Renal cortical epithelial cell (primary cell): ENCODE measurements at places on chromosomes 4 and X.

- peak; percentile 90 for DNase-seq
Observed at GRCh38 chrX:80765220-80765625, 44.5 kb downstream of the BRWD3 start.

GRCh38 chr4:123505095-123506010 is 108.8 kb downstream of the SPRY1 start:
- peak; percentile 81 for DNase-seq

- DNase-seq: no peak
Observed at GRCh38 chr4:103673983-103674382, 45.8 kb downstream of the TACR3 start.

GRCh38 chr4:149017002-149017734 is 575.0 kb upstream of the NR3C2 start:
- DNase-seq: peak; percentile 91

DNA sequence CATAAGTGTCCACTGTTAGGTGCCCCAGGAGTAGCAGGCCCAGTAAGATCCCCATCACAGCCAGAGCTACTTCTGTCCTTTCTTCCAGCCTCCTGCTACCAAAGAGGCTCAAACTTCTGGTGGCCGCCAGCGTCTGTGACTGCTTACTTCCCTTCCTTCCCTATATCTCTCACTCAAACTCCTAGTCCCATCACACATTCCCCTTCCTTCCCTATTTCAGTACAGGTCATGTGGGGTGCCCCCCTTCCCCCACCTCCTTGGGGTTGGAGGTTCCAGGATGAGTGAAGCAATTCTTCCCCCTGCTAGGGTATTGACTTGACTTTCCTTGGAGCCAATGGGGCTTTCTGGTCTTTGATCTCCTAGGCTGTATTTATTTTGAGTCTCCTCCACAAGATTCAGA is at the start of gene VSIG4:
TSS of gene VSIG4 (minus strand) at position 137 of the 400 bp plus-strand sequence. CDS start at position 55, 82 bp downstream.
- no peak for DNase-seq

DNA sequence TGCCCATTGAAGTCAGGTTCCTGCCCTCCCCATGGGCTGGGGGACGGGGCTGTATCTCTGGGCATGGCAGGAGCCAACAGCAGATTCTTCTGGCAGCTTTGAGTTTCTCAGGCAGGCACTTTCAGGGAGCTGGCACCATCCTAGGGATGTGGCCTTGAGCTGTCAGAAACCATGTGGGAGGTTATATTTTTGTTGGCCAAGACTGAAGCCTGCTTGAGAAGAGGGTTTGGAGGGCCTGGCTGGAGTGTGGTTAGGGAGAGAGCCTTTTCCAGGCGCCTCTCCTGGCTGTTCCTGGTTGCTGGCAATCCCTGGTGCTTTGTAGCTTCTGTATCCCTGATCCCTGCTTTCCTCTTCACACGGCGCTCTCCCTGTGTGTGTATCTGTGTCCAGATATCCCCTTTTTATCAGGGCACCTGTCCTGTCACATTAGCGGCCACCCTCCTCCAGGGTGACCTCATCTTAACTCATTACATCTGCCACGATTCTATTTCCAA is 30.6 kb upstream of the SORCS2 start:
- DNase-seq: no peak

DNA sequence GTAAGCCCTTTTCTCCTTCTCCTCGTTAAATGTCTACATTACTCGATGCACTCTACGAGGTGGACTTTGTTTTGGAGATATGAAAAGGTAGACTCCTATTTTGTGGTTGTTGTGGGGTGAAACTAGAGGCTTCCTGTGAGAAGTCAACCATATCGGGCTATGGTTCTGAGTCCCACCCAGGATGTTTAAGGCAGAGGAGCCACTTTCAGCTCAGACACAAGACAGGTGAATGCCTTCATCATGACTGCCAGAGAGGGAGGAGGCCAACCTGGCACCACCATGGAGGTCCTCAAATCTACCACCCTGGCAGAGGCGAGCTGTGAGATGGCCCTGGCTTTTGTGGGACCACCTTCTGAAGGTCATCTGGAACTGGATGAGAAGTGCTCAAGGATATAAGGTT is 154.4 kb upstream of the KLF3 start:
- DNase-seq: no peak

- DNase-seq: no peak
Observed at GRCh38 chr4:26765515-26765914, 95.1 kb upstream of the STIM2 start.

- DNase-seq: no peak
Observed at GRCh38 chrX:11678158-11678557, 12.4 kb upstream of the ARHGAP6 start.

GRCh38 chrX:130704053-130705038 is 198.7 kb downstream of the ENOX2 start:
- DNase-seq: no peak

DNA sequence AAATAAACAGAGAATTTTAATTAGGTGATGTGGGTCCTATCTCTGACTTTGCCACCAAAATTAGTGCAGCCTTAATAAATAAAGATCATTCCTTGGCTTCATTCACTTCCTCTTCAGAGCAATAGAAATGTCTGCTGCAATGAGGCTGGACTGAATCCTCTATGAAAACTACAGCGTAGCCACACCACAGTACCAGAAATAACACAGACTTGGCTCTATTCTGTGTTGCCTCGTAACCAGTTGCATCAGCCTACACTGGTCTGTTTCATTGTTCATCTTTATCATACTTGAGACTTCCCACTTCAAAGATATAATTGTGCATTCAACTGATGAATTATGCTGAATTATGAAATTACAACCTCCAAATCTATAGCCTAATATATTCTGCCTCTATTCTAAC is 15.8 kb downstream of the GLRA3 start:
- DNase-seq: no peak

- no peak for DNase-seq
Observed at GRCh38 chr4:144480068-144480467, 165.9 kb upstream of the HHIP start.

DNA sequence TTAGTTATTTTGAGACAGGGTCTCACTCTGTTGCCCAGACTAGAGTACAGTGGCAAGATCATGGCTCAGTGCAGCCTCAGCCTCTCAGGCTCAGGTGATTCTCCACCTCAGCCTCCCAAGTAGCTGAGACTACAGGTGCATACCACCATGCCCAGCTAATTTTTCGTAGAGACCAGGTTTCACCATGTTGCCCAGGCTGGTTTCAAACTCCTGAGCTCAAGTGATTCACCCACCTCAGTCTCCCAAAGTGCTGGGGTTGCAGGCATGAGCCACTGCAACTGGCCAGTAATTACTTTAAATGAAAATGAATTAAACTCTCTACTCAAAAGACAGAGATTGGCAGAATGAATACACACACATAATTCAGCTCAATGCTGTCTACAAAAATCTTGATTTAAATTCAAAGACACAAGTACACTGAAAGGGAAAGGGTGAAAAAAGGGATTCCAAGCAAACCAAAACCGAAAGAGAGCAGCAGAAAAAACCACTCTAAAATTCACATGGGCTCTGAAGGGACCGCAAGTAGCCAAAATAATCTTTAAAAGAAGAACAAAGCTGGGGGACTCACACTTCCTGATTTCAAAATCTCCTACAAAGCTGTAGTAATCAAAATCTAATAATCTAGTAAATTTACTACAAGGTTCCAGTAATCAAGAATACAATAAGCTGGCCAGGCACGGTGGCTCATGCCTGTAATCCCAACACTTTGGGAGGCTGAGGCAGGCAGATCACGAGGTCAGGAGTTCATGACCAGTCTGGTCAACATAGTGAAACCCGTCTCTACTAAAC is 11.8 kb upstream of the SPON2 start:
- no peak for DNase-seq

DNA sequence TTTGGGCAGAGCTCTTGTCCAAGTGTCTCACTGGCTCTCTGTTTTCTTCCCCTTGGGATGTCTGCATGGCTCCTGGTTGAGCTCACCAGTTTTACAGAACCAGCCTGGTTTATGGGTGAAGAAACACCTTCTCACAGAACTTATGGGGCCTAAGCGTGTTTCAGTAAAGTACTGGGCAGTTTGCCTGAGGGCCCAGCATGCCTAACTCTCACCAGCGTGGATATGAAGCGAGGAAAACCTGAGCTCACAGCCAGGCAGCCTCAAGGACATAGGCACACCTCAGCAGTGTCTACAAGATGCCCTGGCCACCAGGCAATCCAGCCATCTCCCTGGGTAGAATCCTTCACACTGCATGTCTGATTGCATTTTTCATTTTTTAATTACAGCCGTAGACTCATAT is 9.2 kb downstream of the NHSL2 start:
- DNase-seq: no peak

DNA sequence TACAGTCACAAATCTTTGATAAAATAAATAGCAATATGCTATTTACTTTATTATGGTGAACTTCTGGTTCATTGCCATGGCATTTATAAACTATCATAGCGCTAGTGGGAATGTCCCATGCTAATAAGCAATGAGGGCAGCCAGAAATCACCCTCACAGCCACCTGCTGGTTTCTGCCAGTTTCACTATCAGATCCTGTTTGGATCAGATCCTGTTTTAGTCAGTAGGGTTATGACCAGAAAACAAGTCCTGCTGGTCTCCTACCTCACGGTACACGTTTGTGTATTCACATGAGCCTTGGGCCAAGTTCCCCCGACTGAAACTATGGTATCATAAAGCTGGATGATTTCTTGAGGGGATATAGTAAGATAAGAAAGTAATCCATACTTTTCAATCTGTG is 17.7 kb downstream of the FOXR2 start:
- no peak for DNase-seq

DNA sequence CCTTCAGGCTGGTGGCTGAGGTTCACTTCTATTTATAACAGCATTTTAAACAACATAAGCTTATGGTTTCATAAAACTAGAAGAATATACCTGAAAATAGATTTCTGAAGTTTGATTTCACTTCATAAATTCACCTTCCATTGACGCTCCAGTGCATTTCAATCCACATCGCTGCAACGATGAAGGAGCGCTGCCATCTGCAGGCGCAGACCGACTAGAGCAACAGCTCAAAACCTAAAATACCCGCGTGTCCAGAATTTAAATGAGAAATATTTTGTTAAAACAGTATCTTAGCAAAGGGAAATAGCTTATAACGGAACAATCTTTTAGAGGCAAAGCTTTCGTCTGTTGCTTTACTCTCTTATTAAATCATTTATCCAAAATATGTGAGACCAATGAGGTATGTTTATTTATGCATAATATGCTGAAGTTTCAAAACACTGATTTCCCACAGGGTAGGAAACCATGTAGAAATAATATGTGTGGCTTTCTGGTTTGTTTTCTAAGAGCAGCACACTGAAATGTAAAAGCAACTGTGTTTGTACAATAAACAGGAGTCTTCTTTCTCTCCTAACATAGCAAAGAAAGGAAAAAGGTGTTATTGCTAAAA is 816.4 kb upstream of the FRG1 start:
- DNase-seq: peak; percentile 31

- DNase-seq: no peak
Observed at GRCh38 chrX:16156692-16157331, 10.5 kb upstream of the MAGEB17 start.

- DNase-seq: no peak
Observed at GRCh38 chrX:113962343-113962742, 621.5 kb upstream of the HTR2C start.

- peak; percentile 88 for DNase-seq
Observed at GRCh38 chrX:123962794-123963373, 1.4 kb downstream of the STAG2 start.

GRCh38 chr4:60890743-60891142 is 309.4 kb upstream of the ADGRL3 start:
- DNase-seq: no peak

- DNase-seq: no peak
Observed at GRCh38 chrX:40975951-40976350, 109.3 kb upstream of the USP9X start.

DNA sequence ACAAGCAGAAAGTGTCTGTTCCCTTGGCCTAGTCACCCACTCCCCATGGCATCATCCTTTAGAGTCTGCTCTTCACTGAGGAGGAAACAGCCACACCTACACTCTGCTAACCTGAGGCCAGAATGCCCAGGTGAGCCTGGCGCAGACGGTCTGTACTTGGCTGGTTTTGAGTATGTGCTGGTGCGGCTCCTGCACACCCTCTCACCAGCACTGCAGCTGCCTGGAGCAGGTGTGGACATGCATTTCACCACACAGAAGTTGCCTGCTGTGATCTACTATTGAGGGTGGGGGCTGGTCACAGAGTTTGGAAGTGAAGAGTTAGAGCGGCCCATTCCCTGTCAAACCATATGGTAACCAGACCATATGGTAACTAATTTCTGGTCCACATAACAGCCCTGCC is 39.5 kb downstream of the KANTR start:
- no peak for DNase-seq

DNA sequence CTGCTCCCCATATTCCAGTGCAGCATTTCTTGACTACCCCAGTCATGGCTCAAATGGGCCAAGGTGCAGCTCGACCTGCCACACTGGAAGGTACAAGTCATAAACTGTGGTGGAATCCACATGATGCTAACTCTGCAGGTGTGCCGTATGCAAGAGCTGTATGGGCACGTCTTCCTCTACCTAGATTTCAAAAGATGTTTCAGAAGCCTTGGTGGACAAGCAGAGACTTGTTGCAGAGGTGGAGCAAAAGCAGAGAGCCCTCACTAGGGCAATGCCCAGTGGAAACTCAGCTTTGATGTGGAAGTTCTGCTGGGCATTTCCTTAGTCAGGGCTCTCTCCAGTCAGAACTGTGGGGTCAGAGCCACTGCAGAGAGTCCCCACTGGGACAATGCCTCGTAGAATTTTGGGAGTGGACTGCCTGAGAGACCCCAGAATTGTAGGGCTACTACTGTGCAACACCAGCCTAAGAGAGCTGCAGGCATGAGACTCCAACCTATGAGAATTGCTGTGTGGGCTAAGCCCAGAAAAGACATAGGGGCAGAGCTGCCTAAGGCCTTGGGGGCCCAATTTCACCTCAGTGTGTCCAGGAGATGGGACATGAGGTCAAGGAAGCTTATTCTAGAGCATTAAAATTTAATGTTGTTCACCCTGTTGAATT is 65.7 kb downstream of the BEX3 start:
- DNase-seq: no peak

GRCh38 chr4:8377103-8378075 is 63.1 kb downstream of the ACOX3 start:
- DNase-seq: no peak

DNA sequence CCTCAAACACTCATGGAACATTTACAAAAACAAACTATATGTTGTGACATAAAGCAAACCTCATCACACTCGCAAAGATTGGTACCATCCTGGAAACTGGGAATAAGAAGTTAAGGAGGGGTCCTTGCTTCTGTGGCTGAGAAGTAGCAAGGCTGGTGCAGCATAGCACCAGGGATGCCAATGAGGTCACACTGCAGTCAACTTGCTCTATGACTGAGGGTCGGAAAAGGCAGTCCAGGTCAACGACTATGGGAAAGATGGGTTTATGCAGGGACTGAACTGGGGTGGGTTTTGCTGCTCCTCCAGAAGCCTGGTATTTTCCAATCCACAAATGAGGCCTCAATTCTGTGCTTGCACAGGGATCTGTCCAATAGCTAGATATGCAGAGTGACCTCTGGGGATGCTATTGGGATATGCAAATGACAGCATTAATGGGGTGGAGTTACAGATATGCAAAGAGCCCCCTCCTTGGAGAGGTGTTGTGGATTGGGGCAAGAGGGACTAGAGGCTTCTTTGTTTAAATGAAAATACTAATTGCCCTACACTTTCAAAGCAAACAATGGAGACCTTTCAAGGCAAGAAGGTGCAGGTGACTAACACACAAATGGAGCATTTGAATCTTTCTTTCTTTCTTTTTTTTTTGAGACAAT is 7.2 kb upstream of the IL13RA1 start:
- no peak for DNase-seq
